CD4-positive, alpha-beta memory T cell (primary cell): ENCODE measurements at places on chromosomes 12 and 14.
A peak's percentile ranks its signal among the peaks of the same experiment; 100 is the strongest.

- no peaks in the 10 kb centered on the region for H3K4me1 ChIP-seq
- H3K4me3 ChIP-seq = no peak overlapping the region
- no peak for DNase-seq
- no peaks in the 10 kb centered on the region for H3K36me3 ChIP-seq
- no peak overlapping the region for H3K27ac ChIP-seq
- no peaks in the 10 kb centered on the region for H3K27me3 ChIP-seq
These were observed 349.6 kb downstream of the CCDC91 start for GRCh38 chr12:28539691-28540323.

DNA sequence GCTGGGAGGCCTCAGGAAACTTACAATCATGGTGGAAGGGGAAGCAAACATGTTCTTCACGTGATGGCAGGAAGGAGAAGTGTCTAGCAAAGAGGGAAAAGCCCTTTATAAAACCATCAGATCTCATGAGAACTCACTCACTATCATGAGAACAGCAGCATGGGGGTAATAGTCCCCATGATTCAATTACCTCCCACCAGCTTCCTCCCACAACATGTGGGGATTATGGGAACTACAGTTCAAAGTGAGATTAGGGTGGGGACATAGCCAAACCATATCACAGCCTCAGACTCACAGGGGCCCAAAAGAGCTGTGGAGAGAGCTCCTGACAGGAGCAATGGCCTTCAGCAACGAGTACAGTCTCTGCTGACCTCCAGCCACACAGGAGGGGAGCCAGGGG lies 151.4 kb downstream of the GXYLT1 start:
- no peaks in the 10 kb centered on the region for H3K27me3 ChIP-seq
- H3K4me1 ChIP-seq = no peaks in the 10 kb centered on the region
- DNase-seq = no peak
- H3K4me3 ChIP-seq = no peak overlapping the region

DNA sequence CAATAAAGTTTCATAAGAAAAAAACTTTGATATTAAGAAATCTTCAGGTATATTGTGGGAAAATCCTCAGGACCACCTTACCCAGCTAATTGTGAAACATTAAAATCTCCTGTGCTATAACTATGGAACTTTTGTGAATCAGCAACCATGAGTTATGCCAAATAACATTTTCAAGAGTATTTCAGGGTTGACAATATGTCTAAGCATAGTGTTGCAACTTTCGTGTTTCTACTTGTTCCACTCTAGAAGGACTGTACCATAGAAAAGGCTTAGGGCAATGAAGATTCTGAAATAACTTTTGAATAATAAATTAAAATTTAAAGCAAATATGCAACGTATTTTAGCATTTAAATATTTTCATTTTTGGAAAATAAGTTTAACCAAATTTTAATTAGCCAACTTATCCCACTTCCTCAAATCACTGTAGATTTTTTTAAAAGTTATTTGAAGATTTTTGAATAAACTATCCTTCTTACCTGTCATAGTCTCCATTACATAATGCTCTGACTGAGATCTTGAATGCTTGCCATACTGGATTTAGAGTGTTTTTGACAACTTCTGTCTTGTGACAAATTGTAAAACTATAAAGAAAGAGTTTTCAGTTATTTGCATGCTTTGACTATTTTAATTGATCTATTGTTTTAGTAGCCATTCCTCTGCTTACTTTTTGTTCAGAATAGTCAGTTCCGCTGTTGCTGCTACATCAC lies 143.6 kb downstream of the CPNE8 start:
- no peak overlapping the region for H3K27ac ChIP-seq
- no peaks in the 10 kb centered on the region for H3K4me1 ChIP-seq
- H3K27me3 ChIP-seq = no peaks in the 10 kb centered on the region

DNA sequence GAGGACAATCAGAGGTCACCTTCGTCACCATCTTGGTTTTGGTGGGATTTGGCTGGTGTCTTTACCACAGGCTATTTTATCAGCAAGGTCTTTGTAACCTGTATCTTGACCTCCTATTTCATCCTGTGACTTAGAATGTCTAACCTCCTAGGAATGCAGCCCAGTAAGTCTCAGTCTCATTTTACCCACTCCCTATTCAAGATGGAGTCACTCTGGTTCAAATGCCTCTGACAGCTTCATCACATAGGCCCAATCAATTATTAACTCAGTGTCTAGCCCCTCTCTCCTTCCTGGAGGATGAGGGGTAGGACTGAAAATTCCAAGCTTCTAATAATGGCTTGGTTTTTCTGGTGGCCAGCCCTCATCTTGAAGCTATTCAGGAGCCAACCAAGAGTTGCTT lies 111.4 kb upstream of the NAP1L1 start:
- no peak overlapping the region for H3K4me3 ChIP-seq
- H3K36me3 ChIP-seq = no peaks in the 10 kb centered on the region
- H3K27ac ChIP-seq = no peak overlapping the region
- no peak for DNase-seq
- H3K4me1 ChIP-seq = no peaks in the 10 kb centered on the region

- H3K27me3 ChIP-seq = no peaks in the 10 kb centered on the region
- no peak overlapping the region for H3K4me3 ChIP-seq
- H3K4me1 ChIP-seq = no peaks in the 10 kb centered on the region
- no peak for DNase-seq
- no peaks in the 10 kb centered on the region for H3K36me3 ChIP-seq
- no peak overlapping the region for H3K27ac ChIP-seq
These were observed 1772.0 kb upstream of the FLRT2 start for GRCh38 chr14:83757916-83758315.

DNA sequence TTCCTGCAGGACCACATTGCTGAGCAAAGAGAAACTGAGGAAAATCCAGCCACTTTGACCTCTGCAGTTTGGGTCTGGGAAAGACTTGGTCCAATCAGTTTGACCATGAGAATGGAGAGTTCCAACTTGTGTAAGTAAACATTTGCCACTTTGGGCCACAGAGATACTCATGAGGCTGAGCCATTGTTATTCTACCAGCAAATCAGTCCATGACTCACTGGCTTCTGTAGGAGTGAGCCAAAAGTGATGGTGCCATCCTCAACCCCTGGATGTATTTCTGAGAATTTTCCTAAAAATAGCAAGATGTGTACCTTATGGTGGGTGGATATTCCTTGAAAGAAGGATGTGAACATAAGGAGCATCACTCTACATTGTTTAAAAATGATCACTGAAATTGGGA lies 192.9 kb upstream of the OR4E1 start:
- peaks cover 17% of the 10 kb centered on the region for H3K4me1 ChIP-seq
- no peaks in the 10 kb centered on the region for H3K36me3 ChIP-seq
- H3K27ac ChIP-seq = no peak overlapping the region
- no peak for DNase-seq
- no peaks in the 10 kb centered on the region for H3K27me3 ChIP-seq

DNA sequence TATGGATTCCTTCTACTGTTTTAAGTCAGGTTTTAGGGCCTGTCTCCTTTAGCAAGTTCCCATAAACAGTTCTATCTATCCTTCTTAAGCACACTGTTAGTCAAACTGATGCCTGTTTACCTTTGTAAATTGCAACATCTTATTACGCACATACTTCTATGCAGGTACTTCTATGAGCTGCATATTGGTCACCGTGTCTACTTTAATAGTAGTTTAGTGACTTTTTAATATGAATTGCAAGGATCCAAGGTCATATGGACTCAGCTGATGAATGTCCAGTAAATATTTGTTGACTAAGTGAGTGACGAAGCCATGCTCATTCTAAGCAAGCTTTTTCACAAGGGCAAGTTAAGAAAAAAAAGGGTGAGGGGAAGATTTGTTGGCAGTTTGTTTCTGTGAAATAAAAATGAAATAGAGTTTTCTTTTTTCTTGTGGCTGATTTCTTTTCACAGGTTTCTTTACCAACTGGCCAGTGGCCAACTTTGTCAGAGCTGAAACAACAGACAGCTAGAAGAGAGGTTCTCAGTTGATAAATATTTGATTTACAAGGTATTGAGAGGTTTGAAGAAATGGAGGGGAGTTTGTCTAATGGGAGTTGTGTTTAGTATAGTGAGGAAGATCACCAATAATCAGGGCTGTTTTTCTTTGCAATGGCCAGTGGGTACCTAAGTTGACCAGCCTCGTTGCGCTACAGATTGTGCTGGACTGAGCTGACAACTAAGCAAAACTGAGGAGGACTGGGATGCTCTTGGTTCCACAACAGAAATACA lies 141.1 kb downstream of the SLC15A5 start:
- H3K36me3 ChIP-seq = no peaks in the 10 kb centered on the region
- no peaks in the 10 kb centered on the region for H3K27me3 ChIP-seq
- H3K27ac ChIP-seq = no peak overlapping the region
- no peaks in the 10 kb centered on the region for H3K4me1 ChIP-seq
- DNase-seq = no peak
- H3K4me3 ChIP-seq = no peak overlapping the region

DNA sequence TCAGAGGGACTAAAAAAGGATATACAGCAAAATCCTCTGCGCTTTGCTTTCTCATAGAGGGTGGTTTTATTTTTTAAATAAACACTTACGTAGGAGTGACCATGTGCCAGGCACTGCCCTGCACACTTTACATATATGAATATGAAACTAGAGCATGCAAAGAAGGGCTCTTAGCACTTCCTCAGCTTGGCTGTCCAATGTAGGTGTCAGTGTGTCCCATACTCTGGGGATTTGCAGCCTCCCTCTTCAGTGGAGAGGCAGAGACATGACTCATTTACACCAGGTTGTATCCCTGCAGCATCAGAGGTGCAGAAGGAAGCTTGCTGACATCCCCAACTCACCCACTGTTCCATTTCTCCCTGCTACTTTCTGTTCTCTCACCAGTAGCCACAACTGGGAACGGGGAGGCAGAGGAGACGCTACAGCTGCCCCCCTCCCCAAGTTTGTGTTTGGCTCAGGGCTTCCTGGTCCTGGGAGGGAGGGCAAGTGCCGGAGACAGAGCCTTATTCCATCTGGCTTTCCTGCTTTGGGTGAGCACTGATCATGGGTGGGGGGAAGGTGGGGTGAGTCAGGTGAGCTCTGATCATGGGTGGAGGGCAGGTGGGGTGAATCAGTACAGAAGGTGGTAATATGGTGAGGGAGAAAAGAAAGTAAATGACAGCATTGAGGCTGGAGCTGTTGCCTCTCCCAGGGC lies 4.9 kb upstream of the KRT5 start:
- no peak overlapping the region for H3K4me3 ChIP-seq
- H3K27me3 ChIP-seq = no peaks in the 10 kb centered on the region
- DNase-seq = no peak

DNA sequence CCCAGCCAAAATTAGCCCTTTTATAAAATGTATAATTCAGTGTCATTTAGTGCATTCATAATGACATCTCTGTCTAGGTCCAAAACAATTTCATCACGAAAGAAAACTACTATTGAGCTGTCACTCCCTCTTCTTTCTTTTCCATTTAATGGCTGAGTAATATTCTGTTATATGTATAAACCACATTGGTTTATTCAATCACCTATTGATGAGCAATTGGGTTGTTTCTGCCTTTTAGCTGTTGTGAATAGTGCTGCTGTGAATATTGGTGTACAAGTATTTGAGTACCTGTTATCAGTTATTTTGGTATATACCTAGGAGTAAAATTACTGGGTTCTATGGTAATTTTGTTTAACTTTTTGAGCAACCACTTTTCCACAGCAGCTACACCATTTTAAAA lies 7.2 kb downstream of the DNM1L start:
- H3K36me3 ChIP-seq = no peaks in the 10 kb centered on the region
- H3K4me3 ChIP-seq = no peak overlapping the region
- H3K27ac ChIP-seq = no peak overlapping the region
- peaks cover 5% of the 10 kb centered on the region for H3K4me1 ChIP-seq
- H3K27me3 ChIP-seq = no peaks in the 10 kb centered on the region

DNA sequence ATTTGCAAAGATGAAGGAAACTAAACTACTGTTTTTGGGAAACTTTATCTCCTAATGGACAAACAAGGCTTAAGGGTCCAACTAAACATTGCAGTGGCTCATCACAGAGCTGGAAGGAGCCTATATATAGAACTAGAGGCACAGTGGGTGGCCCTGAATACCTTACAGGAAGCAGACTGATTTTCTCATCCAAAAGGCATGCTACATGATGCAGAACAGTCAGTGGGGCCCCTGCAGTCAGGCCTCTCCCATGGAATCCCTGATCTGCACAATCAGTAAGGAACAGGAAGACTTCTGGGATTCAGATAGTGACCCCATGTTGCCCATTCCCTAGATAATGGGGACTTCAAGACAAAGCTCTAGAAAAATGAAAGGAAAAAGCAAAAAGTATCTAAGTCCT lies 1.9 kb upstream of the LLPH start:
- no peak overlapping the region for H3K4me3 ChIP-seq
- H3K4me1 ChIP-seq = peaks cover 37% of the 10 kb centered on the region
- peaks cover 14% of the 10 kb centered on the region for H3K36me3 ChIP-seq
- no peaks in the 10 kb centered on the region for H3K27me3 ChIP-seq
- DNase-seq = no peak
- no peak overlapping the region for H3K27ac ChIP-seq

GRCh38 chr14:70624972-70625371 lies 16.7 kb upstream of the TTC9 start:
- no peaks in the 10 kb centered on the region for H3K36me3 ChIP-seq
- DNase-seq = no peak
- H3K27me3 ChIP-seq = no peaks in the 10 kb centered on the region
- H3K4me1 ChIP-seq = no peaks in the 10 kb centered on the region
- no peak overlapping the region for H3K4me3 ChIP-seq
- no peak overlapping the region for H3K27ac ChIP-seq

GRCh38 chr12:121535150-121536053 lies 45.4 kb downstream of the KDM2B start:
- peak overlapping the region; percentile 80 for H3K27ac ChIP-seq
- H3K36me3 ChIP-seq = no peaks in the 10 kb centered on the region
- peaks cover 75% of the 10 kb centered on the region for H3K4me1 ChIP-seq
- no peak overlapping the region for H3K4me3 ChIP-seq
- no peaks in the 10 kb centered on the region for H3K27me3 ChIP-seq

DNA sequence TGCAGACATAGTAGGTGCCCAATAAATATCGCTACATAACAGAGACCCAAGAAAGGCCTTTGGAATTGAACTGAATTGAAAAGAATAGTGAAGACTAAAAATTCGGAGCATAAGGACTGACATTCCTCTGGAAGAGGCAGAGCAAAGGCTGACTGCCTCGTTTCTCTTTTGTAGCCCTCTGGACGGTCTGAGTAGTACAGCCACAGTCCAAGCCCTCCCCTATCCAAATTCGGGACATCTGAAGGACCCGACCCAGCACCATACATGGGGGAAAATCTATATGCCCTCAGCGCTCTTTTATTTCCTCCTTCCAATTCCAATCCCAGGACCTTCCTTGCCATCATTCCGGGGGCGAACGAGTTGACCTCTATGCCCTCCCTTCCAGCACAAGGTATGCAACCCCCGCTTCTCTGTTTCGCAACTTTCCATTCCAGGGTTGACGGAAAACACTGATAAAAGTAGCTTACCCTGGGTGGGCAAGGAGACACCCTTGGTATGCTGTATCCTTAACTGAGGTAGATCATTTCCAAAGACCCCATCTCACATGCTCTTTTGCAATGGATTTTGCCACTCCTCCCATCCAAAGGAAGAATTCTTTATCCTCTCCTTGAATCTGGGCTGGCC lies 127.4 kb upstream of the MAP1LC3B2 start:
- no peak overlapping the region for H3K4me3 ChIP-seq
- no peaks in the 10 kb centered on the region for H3K36me3 ChIP-seq
- no peak for DNase-seq
- H3K4me1 ChIP-seq = no peaks in the 10 kb centered on the region
- H3K27ac ChIP-seq = no peak overlapping the region
- H3K27me3 ChIP-seq = no peaks in the 10 kb centered on the region

GRCh38 chr12:94297096-94297699 lies 148.8 kb downstream of the PLXNC1 start:
- H3K4me1 ChIP-seq = no peaks in the 10 kb centered on the region
- H3K36me3 ChIP-seq = peaks cover 16% of the 10 kb centered on the region
- no peak overlapping the region for H3K4me3 ChIP-seq
- no peaks in the 10 kb centered on the region for H3K27me3 ChIP-seq
- no peak overlapping the region for H3K27ac ChIP-seq
